ENCODE measurements at places on chromosomes 5 and 9.

DNA sequence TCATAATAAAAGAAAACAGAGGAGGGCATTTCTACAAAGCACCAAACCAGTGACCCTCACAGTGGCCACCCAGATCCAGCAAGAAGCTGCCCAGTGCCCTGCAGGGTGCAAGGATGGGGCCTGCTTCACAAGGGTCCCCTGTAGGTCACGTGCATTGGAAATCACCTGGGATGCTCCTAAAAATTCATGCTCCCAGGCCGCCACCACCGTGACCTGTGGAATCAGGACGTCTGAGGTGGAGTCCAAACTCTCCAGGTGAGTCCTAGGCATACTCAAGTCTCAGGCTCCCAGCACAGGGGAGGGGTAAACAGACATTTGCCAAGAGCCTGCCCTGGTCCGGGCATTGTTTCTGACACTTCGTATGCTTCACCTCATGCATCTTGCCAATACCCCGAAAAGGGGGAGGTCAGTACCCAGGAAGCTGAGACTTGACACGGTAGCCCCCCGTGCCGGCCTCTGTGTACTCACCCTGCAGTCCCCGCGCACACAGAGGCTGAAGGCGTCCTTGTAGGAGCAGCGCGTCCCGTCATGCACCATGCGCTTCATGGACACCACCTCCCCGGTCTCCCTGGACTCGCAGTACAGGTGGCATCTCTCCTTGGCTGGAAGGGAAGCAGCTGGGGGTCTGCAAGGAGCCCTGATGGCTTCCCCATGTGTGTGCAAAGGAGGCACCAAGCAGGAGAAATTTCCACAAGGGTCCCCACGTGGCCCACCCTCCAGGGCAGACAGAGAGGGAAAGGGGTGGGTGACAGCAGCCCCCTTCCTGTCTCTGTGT, 75.5 kb downstream of the ZNF354C start:
- no peak for DNase-seq

- DNase-seq, result no peak
Measured at GRCh38 chr9:4131946-4132345, 167.9 kb downstream of the GLIS3 start.

- DNase-seq, result peak; percentile 37
Measured at GRCh38 chr9:130866474-130866965, 30.1 kb downstream of the QRFP start.

GRCh38 chr5:7904170-7904569, 35.2 kb downstream of the MTRR start:
- DNase-seq, result no peak

- no peak for DNase-seq
Measured at GRCh38 chr5:127649018-127649439, at the start of gene CTXN3. Gene CTXN3 (plus strand): TSS chr5:127649082. CDS start chr5:127657522, 8,440 bp downstream.

DNA sequence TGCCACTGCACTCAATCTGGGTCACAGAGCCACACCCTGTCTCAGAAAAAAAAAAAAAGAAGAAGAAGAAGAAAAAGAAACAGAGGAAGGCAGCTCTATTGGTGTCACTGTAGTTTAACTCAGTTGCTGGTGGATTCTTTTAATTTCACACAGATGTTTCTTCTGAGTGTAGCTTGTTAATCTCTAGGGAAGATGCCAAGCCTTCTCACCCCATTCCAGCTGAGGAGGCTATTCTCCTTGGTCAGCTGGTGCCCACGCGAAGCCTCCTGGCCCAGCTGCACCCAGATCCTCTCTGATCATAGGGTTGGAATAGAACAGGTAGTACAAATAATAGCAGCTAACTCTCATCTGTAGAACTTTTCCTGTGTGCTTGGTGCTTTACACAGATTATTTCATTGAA, 113.8 kb upstream of the SPRY4 start:
- no peak for DNase-seq

- DNase-seq, result peak; percentile 9
Measured at GRCh38 chr5:36242534-36243485, 1.1 kb upstream of the NADK2 start.

GRCh38 chr9:136259517-136259813, 13.9 kb upstream of the QSOX2 start:
- no peak for DNase-seq

DNA sequence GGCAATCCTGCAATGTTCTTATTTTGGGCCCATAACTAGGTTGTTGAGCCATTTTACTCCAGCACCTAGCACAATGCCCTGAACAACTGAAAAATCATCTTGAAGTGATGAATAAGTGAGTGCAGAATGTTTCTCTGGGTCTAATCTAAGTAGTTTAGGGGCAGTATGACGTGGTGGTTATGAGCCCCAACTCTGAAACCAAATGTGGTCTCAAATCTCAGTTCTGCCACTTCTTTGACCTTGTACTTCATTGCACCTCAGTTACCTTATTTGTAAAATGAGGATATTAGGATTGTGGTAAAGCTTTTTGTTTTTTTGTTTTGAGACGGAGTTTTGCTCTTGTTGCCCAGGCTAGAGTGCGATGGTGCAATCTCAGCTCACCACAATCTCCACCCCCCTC, 80.9 kb upstream of the SNX2 start:
- no peak for DNase-seq

DNA sequence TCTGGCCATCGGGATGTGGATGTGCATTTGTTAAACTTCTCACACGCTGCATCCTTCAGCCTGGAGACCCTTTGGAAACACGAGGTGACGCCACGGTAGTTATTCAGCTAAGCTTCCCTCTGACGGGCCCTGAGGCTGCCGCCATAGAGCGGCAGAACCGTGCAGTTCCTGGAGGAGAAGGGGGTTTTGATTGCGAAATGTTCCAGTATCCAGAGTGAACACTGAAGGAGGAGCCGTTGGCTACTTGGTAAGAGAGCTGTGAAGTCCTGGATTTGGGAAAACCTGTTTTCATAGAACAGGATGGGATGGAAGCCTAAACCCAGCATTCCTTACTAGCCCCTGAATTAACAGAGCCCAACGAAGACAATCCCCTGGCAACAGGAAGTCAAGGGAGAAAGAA, 23.0 kb upstream of the EXOC3 start:
- DNase-seq, result no peak

All from stimulated activated naive CD8-positive, alpha-beta T cell treated with anti-CD3 and anti-CD28 coated beads, Interleukin-15, amount 100 ng/mL, for 72 hours (primary cell).